Large intestine (tissue), 12 donors: ENCODE measurements at places on chromosomes 12 and 14.

- no peak for DNase-seq
Measured at GRCh38 chr12:49905718-49906314, 2.1 kb upstream of the FAIM2 start.

- DNase-seq: no peak
Measured at GRCh38 chr12:57886542-57886941, 40.0 kb upstream of the CTDSP2 start.

DNA sequence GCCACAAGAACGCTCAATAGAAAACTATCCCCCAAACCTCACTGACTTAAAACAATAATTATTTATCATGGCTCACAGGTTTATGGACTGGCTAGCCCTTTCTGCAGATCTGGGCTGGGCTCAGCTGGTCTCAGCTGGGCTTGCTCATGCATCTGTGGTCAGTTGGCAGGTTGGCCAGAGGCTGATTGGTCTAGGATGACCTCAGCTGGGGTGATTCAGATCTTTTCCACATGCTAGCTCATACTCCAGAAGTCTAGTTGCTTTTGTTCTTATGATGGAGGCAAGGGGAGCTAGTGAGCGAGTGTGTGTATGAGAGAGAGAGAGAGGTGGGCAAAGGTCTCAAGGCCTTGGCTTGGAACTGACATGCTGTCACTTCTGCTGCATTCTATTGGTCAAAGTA, 181.2 kb upstream of the NRXN3 start:
- no peak for DNase-seq

GRCh38 chr12:24460099-24460498, 488.8 kb downstream of the BCAT1 start:
- DNase-seq: no peak

DNA sequence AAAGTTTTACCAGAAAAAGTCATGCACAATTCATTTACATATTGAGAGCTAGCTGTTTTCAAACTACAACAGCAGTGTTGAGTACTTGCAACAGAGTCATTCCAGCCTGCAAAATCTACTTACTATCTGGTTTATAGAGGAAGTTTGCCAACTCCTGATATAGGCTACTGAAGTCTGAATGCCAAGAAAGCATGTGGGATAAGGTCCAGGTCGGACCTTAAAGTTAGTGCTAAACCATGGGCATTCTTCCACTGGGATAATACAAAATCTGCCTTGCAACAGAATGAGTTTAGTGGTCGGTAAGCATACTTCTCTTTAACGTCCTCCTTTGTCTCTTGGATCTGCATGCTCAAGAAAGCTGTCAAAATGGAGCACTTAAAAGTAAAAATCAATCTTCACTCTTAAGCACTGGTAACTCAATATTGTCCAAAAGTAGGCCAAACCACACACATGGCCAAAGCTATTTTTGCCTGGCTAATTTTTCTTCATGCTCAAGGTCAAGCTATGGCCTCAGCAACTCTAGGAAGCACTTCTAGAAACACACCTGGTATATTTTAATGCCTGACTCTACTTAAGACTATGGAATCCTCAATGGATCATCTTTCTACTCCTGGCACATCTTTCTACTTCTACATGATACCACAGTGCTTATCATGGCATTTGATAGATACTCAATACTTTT, 364.9 kb upstream of the KITLG start:
- no peak for DNase-seq

- no peak for DNase-seq
Measured at GRCh38 chr14:47442211-47442610, 233.2 kb downstream of the MDGA2 start.

GRCh38 chr14:22660654-22661053, 16.5 kb upstream of the OR6J1 start:
- DNase-seq: no peak

DNA sequence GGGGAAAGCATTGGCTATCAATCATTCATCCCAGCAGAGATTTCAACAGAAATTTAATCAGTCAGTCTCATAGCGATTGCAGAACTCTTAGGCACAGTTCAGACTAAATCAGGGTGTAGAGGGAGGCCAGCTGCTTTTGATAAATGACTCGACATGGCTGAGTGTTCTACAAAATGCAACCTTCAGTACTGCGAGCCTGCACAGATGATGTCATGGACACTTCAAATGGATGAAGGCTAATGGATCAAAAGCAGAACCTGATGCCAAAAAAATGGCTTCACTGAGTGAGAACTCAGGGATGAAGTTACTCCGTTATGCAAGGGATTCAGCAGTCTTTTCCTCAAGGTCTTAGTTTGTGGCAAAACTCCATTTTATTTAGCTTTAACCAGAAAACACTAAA, 167.3 kb downstream of the DACT1 start:
- DNase-seq: no peak

GRCh38 chr14:96754162-96754844, 42.9 kb upstream of the VRK1 start:
- DNase-seq: no peak

GRCh38 chr14:77991128-77991772, 178.9 kb upstream of the NRXN3 start:
- DNase-seq: no peak

GRCh38 chr14:74401504-74402241, 24.3 kb downstream of the SYNDIG1L start:
- DNase-seq: no peak

- DNase-seq: no peak
Measured at GRCh38 chr12:39237004-39237403, 205.9 kb downstream of the KIF21A start.

GRCh38 chr12:120259418-120260202, 5.9 kb downstream of the PXN start:
- no peak for DNase-seq

DNA sequence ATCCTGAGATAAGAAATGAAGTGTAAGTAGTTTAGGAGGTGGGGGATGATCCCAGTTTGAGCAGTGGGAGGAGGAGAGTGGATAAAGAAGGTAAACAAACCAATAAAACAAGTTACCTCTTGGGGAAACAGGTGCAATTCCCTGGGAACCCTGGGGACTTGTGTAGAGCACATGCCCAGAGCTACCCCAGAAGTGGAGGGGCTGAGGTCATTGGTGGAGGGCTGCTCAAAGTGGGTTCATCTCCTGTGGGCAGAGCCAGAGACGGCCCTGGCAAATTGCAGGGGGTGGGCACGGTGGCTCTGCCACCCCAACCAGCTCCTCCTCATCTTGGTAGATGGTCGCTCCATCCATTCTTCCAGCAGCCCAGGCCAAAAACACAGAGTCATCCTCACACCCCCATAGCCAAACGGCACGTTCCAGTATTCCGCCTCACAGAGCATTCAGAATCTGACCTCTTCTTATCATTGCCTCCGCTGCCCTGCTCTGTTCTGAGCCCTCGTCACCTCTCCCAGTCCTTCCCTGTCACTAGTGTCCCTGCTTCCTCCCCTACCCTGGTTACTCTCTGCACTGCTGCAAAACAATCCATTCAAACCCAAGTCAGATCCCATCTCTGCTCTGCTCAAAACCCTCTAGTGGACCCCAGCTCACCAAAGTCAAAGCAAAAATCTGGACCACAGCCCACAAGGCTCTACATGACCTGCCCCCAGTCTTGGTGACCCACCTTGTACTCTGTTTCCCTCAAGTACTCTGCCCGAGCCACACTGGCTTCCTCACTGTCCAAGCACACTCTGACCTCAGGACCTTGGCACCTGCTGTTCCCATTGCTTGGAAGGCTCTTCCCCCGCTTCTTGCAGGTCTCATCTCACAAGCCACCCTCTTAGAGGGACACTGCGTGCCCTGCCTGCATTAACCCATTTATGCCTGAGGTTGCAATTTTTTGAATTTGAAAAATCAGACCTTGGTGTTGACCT, 5.5 kb downstream of the CYP46A1 start:
- no peak for DNase-seq

GRCh38 chr14:96279564-96279963, 23.6 kb downstream of the BDKRB1 start:
- DNase-seq: no peak

DNA sequence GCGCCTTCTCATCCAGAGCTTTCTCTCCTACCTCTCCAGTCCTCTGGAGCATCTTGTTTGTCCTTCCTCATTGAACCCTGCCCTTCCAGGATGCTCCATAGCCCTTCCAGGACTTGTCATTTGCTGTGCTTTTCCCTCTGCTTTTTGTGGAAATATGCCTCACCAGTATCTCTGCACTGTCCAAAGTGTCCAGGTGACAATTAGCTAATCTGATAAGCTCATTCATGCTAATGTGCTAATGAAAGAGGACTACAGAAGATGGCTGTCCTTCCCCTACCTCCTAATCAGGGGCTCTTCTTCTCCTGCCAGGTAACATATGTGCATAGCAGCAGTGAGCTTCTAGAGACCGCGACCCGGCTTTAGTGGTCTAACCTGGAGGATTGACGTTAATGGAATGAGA, 58.4 kb upstream of the OTX2 start:
- DNase-seq: no peak

GRCh38 chr14:99986396-99986795, 78.8 kb upstream of the EVL start:
- DNase-seq: no peak

DNA sequence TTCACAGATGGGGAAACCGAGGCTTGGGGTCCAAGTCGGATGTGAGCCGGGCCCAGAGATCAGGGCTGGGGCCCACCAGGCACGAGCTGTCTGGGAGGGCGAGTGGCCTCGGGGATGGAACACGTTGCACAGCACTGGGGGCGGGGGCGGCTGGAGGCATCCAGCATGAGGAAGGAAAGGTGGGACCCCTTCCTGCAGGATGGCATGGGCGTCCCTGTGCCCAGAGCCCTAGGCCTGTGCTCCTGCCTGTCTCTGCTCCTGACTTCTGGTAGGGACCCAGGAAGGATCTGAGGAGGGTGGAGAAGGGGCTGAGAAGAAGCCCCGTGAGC, 183.4 kb downstream of the KIF26A start:
- DNase-seq: no peak

GRCh38 chr12:80551897-80552296, 107.9 kb downstream of the PTPRQ start:
- DNase-seq: no peak

GRCh38 chr14:100771121-100771800, 44.6 kb downstream of the DLK1 start:
- DNase-seq: no peak

DNA sequence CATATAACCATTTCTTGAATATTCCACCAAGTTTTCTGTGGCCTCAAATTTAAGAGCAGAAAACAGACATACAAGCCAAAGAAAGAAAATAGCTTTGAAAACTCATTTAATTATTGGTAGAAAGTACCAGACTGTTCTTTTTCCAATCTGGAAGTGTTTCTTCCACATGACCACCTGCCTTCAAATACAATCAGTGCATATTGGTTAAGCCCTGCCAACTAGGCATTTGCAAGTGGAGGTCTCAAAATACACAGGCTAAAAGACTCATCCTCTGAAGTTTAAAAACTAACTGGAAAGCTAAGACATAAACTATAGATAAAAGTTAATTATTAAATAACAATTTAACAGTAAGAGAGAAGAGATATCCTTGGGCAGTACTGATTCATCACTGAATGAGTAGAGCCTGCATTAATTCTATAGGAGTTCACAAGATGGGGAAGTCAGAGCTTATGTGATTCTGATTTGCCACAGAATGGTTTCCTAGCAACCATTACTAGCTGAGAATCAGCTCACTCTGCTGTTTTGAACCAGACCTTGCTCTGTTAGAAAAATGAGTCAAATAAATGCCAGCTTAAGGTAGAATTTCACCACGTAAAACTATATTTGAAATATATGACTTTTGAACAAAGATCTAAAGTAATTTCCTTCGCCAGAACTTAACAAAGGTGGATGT, 433.8 kb downstream of the FUT8 start:
- DNase-seq: no peak

GRCh38 chr14:95134304-95134933, 22.9 kb downstream of the DICER1 start:
- peak; percentile 47 for DNase-seq

GRCh38 chr12:14892726-14893505, 7.3 kb upstream of the MGP start:
- no peak for DNase-seq

DNA sequence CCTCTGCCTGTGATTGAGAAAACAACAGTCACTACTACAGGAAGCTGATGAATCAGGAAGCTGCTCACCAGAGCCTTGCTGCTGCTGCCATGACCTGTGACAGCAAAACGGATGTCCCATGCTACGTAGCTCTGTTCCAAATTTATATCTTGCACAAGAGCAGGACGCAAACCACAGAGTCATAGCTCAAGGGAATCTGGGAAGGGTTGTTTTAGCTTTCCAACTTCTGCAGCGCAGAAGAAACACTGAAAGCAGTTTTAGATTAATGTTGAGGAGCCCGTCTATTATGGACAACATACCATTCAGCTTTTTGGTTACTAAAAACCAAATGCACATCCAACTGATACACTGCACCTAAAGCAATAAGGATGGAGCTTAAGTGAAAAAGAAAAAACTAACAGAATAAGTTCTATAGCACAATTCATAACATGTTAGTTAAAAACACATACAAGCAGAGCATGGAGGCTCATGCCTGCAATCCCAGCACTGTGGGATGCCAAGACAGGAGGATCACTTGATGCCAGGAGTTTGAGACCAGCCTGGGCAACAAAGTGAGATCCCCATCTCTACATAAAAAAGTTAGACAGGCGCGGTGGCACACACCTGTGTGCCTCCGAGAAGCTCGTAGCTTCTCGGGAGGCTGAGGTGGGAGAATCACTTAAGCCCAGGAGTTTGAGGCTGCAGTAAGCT, 1.7 kb upstream of the ANKRD33 start:
- peak; percentile 62 for DNase-seq

GRCh38 chr12:67988601-67989021, 636 bp upstream of the IFNG-AS1 start:
- DNase-seq: no peak

- DNase-seq: no peak
Measured at GRCh38 chr12:64061868-64062375, 160.2 kb downstream of the KICS2 start.

DNA sequence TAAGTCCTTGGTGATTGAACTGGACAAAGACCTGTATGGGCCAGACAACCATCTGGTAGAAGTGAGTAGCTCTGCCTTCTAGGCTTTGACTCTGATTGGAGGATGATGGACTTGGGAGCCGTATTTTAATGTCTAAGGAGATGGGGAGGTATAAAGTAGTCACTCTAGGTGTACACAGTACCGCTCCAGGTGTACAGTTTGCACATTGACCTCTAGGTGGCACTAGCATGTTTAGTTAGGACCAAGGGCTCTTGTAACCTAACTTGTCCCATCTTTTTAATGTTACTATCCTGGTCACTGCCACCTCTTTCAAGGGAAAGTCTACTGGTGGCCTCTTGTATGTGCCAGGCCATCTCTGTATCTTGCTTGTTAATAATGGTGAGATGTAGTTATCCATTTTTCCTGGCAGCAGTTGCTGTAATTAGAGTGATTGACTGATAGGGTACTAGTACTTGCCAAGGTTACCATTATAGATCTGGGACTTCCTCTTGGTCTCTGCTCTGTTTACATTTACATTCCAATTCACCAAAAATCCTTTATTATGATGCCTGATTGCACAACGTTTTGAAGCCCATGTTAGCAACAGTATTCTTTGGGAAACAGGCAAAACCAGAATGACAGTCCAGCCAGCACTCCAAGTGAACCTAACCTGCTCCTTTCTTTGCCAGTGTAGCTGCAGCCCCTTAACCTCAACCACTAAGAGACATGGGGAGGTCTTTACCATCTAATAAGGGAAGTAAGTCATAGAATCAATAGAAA, 3.6 kb downstream of the SMARCD1 start:
- peak; percentile 55 for DNase-seq
